ENCODE measurements at places on chromosomes 1 and 21.

GRCh38 chr1:182297335-182297734 is 94.3 kb downstream of the GLUL start:
- DNase-seq, result no peak

DNA sequence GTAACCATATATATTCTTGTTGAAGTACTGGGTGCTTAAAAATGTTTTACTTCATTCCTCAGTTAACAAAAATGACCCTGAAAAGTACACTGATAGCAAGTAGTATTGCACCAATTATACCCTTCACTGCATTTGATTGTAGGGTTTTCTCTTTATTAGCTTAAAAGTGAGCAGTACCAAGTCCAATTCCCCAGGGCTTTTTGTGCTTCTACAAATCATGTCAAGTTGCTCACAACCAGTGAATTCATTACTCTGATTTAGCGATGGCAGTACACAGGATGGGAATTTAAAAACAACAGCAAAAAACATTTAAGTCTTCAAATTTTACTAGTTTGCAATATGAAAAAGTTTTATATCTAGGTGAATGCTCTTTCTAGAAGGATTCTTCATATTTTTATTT is 436.4 kb downstream of the PTBP2 start:
- no peak for DNase-seq

DNA sequence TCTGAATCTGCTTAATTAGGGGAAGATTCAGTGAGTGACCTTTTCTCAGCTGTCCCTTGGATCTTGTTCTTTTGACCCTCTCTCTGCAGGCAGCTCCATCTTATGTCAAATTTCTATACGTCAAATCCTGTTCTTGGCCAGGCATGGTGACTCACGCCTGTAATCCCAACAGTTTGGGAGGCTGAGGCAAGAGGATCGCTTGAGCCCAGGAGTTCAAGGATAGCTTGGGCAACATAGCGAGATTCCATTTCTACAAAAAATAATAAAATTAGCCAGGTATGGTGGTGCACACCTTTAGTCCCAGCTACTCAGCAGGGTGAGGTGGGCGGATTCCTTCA is 12.3 kb upstream of the CDC42 start:
- DNase-seq, result no peak

- DNase-seq, result peak; percentile 33
Observed at GRCh38 chr1:153567621-153568366, 2.1 kb upstream of the S100A2 start.

- no peak for DNase-seq
Observed at GRCh38 chr1:54464477-54465146, 58.4 kb upstream of the SSBP3 start.

Measured in activated CD4-positive, alpha-beta T cell treated with anti-CD3 and anti-CD28 coated beads, Interleukin-2, amount 50 U/mL, for 24 hours (primary cell).